ENCODE measurements at places on chromosomes 12 and 14. TPM values are rescaled to one million over a fixed set of nuclear protein-coding genes. Genes with fewer than 3 reads are reported as not detected.

The GUCY2C gene
- 3.4 TPM for total RNA-seq

GRCh38 chr12:24718617-24719016 lies 230.3 kb downstream of the BCAT1 start:
- no peak for DNase-seq
- H3K4me3 ChIP-seq = no peak overlapping the region
- no peaks in the 10 kb centered on the region for H3K4me1 ChIP-seq
- H3K27me3 ChIP-seq = no peaks in the 10 kb centered on the region
- peaks cover 9% of the 10 kb centered on the region for H3K36me3 ChIP-seq

GRCh38 chr12:42502682-42503081 lies 86.9 kb downstream of the PRICKLE1 start:
- peaks cover 18% of the 10 kb centered on the region for H3K4me1 ChIP-seq
- no peaks in the 10 kb centered on the region for H3K36me3 ChIP-seq
- no peak for DNase-seq
- H3K27ac ChIP-seq = no peak overlapping the region

DNA sequence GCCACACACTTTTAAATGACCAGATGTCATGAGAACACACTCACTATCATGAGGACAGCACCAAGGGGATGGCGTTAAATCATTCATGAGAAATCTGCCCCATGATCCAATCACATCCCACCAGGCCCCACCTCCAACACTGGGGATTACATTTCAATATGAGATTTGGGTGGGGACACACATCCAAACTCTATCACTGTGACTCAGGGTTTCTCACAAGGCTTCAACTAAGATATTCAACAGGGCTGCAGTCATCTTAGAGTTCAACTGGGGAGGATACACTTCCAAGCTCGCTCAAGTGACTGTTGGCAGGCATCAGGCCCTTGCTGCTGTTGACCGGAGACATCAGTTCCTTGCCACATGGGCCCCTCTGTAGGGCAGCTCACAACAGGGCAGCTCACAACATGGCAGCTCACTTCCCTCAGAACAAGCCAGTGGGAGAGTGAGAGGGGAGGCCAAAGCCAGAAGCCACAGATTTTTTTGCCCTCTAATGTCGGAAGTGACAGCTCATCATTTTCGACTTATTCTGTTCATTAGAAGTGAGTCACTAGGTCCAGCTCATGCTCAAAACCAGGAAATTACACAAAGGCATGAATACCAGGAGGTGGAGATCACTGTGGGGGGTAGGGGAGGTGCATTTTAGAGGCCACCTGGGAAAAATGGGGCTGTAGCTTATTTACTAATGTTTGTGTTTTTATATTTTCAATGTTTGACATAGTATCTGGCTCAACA lies 50.8 kb upstream of the PTHLH start:
- H3K4me3 ChIP-seq = no peak overlapping the region
- no peak overlapping the region for H3K27ac ChIP-seq
- DNase-seq = no peak
- no peaks in the 10 kb centered on the region for H3K27me3 ChIP-seq
- H3K36me3 ChIP-seq = no peaks in the 10 kb centered on the region
- no peaks in the 10 kb centered on the region for H3K4me1 ChIP-seq
